AG09319 (cell line): ENCODE measurements at places on chromosomes 16 and 17.
A peak's percentile ranks its signal among the peaks of the same experiment; 100 is the strongest.

- DNase-seq, result no peak
Measured at GRCh38 chr16:89209522-89210044, 7.9 kb upstream of the ZNF778 start.

DNA sequence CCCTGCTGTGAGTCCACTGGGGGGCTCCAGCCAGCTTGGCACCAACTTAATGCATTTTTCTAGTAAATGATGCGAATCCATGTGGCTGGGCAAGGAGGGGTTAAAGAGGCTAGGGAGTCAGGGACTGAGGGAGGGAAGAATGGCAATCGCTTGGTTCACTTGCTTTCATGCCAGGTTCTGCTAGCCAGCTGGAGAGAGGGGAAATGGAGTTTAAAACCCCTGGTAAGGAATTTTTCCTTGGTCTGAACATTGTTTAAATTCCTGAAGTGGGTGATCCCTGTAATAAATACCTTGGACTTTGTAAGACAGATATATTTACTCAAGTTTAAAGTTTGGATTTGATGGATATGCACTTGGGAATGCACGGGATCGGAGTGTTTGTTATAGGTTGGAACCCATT, 22.8 kb downstream of the ANKFN1 start:
- no peak for DNase-seq

DNA sequence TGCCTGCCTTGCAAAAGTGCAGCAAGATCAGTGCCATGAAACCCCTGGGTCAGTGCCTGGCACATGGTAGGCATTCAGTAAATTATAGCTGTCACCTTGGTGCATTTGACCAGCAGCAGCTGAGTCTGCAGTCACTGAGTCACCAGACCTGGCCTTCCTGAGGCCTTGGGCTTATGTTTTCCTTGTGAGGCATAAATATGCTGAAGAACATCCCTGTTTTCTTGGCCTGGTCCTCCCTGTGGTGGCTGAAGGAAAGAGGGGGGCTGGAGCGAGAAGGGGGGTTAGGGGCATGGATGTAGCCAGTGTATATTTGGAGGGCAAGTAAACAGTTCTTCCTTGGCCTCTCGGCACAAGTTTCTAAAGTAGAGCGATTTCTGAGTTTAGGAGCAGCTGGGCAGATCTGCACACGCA, 26.5 kb downstream of the EPN2 start:
- no peak for DNase-seq

DNA sequence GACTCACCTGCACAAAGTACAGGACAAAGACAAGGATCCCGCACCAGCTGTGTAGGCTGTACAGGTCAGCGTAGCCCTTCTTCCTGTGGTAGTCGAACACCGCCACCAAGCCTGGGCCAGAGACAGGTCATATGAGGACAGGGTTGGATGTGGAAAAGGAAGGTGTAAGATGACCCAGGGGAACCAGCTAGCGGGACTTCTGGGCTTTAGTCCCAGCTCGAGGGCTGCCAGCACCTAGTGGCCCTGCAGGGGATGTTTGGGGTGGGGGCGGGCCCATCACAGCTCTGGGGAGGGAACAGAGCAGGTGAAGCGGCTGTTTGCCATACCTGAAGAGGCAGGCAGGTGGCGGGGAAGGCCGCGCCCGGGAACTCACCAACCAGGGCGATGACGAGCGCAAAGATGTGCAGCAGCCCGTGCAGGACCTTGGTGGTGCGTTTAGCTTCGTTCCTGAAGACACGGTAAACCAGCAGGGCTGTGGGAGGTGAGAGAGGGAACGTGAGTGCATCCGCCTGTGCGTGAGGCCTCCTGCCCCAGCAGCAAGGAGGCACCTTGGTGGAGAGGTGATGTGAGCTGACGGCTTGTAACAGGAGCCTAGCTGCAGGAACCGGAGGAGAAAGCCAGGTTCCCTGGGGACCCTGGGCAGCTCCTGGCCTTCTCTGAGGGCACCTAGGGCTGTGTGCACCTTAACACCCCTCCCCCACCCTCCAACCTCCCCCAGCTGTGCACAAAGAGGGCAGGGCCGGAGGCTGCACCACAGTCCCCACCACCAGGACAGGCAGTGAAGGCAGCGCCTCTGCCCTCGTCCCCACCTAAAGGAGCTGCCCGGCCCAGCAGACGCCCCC, 10.2 kb downstream of the CYB561 start:
- no peak for DNase-seq

DNA sequence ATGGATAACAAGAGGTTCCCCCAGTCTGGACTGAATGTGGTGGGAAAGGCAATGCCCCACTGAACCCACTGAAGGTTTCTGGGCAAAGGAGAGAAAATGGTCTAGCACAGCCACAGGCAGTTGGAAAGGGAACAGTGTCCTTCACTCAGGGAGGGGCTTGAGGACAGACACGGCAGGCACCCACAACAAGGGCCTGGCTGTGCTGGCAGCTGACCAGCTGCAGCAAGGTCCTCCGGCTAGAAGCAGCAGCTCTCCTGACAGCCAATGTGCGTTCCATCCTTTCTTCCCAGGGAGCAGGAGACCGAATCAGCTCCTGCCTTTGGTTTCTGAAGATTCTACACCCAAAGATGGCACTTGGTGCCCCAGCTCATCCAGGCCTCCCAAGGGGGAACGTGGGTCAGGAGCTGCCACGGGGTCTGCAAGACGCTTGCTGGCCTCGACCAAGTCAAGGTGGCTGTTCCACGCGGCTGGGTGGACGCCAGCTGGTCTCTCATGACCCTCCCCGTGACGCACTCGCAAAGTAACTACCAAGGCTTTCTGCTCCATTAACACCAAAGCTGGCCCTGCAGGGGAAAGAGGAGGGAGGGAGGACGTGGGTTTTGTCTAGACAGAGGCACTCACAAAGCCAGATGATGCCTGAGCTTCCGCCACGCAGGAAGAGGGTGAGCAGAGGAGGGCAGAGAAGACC, 11.1 kb downstream of the ABR start:
- DNase-seq, result no peak

- DNase-seq, result no peak
Measured at GRCh38 chr17:80396157-80397033, 18.6 kb upstream of the ENDOV start.

DNA sequence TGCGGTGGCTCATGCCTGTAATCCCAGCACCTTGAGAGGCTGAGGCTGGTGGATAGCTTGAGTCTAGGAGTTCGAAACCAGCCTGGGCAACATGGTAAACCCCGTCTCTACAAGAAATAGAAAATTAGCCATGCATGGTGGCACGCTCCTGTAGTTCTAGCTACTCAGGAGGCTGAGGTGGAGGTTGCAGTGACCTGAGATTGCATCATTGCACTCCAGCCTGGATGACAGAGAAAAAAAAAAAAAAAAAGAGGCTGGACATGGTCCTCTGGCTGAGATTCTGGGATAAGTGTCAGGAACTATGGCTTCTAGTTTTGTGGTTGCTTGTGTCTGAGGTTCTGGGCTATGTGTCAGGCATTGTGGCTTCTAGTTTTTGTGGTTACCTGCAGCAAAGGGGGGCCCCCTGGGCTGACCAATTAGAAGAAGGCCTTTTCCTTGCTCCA, 7.0 kb downstream of the KSR1 start:
- no peak for DNase-seq

- DNase-seq, result no peak
Measured at GRCh38 chr17:869567-870525, 87.7 kb downstream of the MRM3 start.

DNA sequence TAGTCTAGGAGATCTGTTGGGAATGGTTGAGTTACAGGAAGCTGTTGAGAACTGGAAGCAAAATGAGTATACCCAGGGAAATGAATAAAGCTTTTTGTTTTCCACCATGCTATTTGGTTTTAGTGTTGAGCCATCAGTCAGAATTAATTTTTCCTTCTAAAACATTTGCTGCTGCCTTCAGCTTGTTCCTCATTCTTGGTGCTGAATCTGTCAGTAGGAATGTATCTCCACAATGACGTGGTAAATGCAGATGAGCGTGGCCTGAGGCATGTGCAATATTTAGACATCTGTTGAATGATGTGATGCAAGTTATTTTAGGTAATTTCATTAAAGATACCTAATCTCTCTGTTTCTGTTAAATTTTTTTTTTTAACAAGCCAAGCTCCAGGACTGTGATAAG, 10.9 kb downstream of the HAPSTR1 start:
- peak; percentile 65 for DNase-seq

DNA sequence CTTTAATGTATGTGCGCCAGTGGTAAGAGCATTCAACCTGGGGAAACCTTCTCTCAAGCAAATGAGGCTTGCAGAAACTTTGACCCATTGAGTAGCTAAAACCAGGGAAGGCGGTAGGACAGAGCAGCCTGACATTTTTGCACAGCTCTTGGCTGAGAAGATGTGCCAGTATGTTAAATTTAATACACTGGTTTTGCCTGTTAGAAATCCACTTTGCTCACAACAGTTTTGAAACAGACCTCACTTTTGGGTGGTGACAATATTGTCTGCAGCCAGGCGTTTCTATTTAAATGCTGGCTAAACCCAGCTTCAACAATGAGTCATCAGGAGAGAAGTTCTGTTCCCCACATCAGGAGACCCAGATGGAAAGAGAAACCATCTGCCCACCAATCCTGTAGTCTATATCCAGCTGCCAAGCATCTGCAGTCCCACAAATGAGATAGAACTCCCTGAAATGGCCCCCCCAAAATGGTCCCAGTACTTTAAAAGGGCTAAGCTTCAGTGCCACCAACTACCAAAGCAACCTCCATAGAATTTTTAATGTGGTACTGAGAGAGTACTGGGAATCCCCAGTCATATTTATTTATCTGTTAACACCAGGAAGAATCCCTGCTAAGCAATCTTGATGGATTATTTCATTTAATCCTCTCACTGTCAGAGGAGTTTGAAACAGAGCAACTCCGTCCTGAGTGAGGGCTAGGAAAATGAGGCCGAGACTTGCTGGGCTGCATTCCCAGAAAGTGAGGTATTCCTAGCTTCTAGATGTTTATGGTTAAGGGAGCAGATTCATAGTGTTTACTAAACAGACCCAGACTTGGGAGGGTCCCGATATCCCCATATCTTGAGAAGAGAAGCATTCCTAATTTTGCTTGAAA, 29.0 kb upstream of the CLEC3A start:
- peak; percentile 15 for DNase-seq

DNA sequence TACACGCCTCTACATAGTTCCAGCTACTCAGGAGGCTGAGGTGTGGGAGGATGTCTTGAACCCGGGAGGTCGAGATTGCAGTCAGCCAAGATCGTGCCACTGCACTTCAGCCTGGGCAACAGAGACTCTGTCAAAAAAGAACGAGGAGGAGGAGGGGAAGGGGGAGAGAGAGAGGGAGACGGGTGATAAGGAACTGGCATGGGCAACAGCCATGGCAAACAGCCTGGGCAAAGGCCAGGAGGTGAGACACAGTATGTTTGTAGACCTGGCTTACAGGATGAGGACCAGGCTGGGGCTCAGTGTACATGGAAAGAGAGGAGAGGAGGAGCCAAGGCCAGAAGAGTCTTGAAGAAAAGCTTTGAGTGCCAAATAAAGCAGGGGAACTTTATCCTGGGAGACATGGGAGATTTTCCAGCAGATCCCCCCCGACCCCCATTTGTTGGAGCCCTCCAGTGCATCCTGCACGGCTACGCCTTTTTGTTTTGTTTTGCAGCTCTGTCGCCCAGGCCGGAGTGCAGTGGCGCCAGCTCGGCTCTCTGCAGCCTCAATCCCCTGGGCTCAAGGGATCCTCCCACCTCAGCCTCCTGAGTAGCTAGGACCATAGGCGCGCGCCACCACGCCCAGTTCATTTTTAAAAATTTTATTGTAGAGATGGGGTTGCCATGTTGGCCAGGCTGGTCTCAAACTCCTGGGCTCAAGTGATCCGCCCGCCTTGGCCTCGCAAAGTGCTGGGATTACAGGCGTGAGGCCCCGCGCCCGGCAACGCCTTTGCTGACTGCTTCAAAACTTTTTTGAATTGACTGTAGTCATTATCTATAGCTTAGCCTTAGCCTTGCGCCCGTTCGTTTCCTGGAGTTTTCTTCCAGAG, 1.3 kb upstream of the ALKBH5 start:
- no peak for DNase-seq

GRCh38 chr17:70644096-70644495, 474.8 kb downstream of the KCNJ2 start:
- no peak for DNase-seq

DNA sequence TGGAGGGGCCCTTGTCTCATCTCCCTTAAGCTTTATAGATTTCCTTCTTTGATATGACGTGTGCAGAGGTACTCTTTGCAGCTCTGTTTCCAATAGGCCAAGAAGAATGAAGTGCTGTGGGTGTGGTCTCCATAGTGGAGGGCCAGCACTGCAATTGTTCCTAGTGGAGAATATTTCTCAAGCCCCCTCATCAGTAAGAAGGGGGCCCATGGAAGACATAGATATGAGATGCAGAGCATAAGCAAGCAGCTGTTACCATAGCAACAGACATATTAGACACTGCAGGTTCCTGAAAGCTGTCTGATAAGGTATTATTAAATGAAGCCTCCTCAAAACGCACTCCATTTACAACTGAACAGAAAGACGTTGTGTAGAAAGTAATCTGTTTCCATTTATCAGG, 240.7 kb downstream of the ZFHX3 start:
- no peak for DNase-seq

DNA sequence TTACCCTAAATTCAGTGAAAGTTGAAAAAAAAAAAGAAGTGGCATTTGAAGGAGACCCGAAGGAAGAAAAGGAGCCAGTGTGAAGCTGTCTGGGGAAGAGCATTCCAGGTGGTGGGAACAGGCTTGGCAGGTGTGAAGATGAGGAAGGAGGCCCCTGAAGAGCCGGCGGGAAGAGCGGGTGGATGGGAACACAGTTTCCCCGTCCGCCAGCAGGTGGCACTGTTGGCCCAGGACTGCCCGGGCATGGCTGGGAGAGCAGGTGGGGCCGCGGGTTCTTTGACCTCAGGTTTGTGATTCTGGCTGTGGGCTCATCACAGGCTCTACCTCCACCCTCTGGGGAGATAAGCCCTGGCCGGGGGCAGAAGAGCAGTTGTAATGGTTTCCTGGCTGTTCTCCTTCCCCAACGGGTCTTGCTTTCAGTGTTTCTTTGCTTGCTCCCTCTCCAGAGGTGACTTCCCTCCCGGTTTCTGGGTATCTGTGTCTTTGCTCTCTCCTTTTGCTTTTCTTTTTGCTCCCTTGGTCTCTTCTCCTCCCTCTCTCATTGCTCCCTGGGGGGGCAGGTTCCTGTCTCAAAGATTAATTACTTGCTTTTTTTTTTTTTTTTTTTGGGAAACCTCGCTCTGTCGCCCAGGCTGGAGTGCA, 32.3 kb downstream of the RAP1GAP2 start:
- no peak for DNase-seq

DNA sequence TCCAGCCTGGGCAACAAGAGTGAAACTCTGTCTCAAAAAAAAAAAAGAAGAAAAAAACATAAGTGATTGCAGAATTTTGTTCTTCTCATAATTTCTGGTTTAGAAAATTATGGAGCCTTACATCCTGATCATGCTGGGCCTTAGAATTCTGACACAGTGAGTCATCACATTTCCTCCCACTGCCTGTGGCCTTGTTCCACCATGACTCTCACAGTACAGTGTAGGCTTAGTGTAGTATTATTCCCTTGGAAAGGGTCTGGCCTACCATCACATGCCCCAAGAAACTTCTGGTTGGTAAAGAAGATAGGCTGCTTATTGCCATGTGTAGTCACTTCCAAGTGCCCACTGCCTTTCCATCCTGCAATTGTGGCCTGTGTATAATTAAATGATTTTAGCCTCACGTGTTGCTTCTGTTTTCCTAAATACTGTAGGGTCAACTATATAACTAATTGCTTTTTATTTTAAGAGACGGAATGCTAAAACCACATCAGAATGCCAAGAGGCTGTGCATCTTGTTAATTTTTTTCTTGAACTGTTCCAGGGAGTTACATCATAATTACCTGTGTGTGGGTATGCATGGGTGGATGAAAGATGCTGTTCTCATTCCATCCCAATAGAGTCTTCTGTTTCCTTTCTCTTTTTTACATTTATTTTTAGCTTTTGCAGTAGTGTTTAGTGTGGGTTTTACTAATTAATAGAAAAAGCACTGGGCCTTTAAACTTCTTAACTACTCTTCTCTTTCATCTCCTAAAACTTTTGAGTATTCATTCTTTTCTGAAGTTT, 25.9 kb downstream of the OGFOD1 start:
- peak; percentile 49 for DNase-seq
